Amniotic stem cell (primary cell): ENCODE measurements at places on chromosomes 4 and X.

GRCh38 chrX:121356850-121357171, 309.4 kb downstream of the GLUD2 start:
- no peak for DNase-seq

DNA sequence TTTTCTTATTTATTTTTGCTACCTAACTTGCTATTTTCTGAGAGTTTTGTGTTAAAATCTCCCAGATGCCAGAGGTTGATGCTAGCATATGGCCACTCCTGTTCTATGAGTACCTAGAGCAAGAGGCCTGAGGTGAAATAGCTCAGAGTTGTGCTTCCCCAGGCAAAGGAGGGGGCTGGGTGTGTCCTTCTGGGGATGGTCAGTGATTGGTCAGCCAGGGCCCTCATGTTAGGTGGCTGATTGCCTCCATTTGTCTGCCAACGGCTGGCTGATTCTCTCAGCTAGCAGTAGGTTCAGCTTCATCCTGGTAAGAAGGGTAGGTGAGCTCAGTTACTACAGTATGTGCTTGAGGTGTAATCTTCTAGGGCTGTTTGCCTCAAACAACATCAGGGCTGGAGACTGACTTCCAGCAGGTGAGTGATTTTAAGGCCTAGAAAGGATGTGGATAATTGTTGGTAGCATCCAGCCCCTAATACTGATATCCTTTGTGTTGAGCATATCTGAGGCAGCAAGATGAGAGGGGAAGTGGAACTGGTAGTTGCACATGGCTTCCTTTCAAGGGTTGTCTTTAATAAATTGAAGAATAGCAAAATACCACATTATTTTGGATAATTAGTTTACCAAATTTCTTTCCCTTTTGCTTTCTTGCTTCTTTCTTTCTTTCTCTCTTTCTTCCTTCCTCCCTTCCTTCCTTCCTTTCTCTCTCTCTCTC, 62.5 kb upstream of the RHOH start:
- DNase-seq = no peak

DNA sequence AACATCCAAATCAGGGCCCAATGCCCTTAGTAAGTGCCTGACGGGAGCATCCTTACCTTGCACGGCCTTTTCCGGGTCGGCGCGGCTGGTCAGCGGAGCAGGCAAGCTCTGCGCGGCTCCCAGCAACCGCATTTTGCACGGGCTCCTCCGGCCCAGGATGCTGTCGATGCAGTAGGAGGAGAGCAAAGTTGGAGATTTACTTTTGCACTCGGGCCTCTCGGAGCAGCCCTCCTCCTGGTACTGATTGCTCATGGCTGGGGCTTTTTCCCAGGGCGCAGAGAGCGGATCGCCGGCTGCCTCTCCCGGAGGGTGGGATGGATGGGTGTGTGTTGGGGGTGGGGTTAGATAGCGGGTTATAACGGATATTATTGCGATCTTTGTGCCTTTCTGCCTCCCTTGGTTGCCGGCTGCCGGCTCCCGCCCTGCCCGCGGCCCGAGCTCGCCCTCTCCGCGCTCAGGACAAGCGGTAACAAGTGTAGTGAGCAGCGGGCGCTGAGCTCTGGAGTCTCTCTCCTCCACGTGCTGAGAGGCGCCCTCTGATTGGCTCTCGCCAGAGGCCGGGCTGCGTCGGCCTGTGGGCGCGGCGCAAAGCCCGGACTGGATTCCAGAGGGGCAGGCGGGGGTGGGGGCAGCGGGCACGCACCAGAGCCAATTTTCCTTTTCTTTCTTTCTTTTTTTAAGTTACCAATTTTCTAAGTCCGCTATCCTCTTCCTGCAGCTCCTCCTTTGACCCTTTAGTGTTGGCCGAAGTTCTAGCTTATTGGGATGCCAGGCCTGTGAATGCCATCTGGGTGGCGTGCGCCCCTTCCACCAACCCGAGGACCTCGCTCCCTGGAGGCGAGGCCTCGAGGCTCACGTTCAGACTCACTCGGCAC, at the start of gene ARX:
Gene ARX, minus strand, starts transcription at position 480 of the 875 bp plus-strand sequence. Its CDS starts 228 bp downstream, at position 252.
- no peak for DNase-seq

GRCh38 chrX:105211066-105211575, 9.4 kb downstream of the TEX13A start:
- DNase-seq = no peak

- DNase-seq = no peak
Measured at GRCh38 chrX:135512508-135513129, 7.8 kb upstream of the INTS6L start.

DNA sequence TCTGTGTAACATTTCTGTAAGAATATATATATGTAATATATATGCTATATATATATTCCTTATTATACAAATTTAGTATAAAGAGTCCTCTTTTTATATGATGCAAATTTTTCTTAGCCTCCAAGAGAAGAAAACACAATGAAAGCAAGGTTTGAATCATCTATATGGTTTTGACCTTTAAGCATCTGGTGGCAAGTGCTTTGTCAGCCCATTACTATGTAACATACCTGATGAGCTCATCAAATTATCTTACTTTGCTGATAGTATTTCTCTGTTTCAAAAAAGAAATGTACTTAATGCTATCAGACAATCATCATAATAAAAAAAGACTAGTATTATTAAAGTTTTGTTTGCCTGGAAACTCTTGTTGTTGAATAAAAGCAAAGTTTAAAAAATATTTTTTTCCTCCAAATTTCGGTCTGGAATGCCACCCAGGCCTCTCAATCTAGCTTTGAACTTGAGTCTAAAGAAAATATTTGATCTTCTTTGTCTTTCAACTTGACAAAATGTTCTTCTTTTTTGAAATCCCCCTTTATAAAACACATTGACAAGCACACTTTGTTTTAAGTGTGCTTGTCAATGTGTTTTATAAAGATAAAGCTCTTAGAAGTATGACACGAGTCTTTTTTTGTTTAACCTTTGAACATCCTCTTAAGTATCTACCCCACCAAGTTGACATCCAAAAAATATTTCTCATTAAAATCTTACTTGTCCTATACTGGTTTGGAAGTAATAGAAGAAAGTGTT, 26.2 kb downstream of the ZNF330 start:
- no peak for DNase-seq

- no peak for DNase-seq
Measured at GRCh38 chrX:40331762-40332161, 234.0 kb upstream of the BCOR start.

- DNase-seq = no peak
Measured at GRCh38 chr4:181323061-181323460, 920.1 kb upstream of the TENM3 start.

GRCh38 chrX:22629105-22629725, 356.5 kb downstream of the CBLL2 start:
- no peak for DNase-seq

- no peak for DNase-seq
Measured at GRCh38 chr4:8642651-8643321, 50.2 kb downstream of the CPZ start.

DNA sequence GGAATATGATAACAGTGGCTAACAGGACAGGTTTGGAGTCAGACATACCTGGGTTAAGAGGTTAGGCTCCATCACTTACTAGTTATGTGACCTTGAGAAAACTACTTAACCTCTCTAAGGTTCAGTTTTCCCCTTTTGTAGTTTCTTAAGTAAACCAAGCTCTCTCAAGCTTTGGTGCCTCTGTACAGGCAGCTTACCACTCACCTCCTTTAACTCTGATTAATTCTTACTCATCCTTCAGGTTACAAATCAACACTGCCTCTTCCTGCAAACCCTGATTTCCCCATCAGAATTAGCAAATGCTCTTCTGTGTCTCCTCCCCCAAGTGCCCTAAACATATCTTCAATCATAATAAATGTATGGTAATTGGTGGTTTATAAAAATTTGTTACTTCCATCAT, 3.5 kb upstream of the SERTM2 start:
- DNase-seq = no peak

GRCh38 chr4:152348670-152349069, 187.2 kb downstream of the FBXW7 start:
- no peak for DNase-seq

GRCh38 chr4:67604029-67604381, 45.5 kb downstream of the STAP1 start:
- DNase-seq = no peak

DNA sequence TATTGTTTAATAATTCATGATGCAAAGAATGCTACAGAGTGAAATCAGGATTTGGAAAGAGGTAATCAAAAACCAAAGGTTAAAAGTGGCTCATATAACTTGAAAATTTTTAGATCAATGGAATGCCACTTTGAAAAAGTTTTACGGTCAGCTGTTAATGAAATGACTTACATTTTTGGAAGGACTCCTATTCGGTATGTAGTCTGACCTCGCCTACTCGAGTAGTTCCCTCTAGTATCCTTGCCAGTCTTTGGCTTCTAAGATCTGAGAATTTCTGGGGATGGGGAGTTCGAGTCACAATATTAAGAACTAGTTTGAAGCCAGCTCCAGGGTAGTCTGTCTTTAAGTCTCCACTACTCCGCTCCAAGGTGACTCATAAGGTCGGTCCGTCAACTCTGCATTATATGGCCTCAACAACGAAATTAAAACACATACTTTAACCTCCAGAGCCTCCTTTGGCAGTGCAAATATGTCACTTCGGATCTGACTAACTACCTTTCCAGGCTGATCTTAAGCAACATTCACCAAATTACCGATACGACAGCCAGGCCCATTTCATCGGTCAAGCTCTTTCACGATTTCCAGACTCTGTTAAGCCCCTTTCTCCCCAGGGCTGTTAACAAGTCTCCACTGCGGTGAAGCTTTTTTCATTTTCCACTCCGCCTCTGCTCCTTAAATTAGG, 733 bp upstream of the NAA15 start:
- DNase-seq = peak; percentile 37

- DNase-seq = no peak
Measured at GRCh38 chr4:140252141-140252741, 98.3 kb upstream of the MAML3 start.
